ENCODE measurements at places on chromosomes 2 and 18. TPM values are rescaled to one million over a fixed set of nuclear protein-coding genes. Genes with fewer than 3 reads are reported as not detected.

DAW1 gene
- total RNA-seq = not detected

GRCh38 chr2:150729495-150729955 lies 242.1 kb upstream of the RND3 start:
- no peak for DNase-seq

DNA sequence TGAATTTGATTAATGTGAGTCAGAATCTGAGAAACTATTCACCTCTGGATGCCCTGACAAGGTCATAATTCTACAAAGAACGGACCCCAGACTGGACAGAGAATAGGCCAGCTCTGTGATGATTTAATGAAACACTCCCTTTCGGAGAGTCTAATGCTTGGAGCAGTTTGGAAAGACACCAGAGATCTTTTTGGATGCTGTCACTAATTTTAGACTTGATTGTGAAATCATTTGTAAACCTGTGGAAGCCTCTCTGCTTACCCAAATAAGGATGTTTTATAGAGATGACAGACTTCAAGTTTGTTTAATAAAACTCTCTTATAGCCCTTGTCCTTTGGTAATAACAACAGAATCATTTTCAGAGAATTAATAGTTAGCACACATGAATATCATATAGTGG lies 83.5 kb downstream of the MYL12B start:
- no peak for DNase-seq

DNA sequence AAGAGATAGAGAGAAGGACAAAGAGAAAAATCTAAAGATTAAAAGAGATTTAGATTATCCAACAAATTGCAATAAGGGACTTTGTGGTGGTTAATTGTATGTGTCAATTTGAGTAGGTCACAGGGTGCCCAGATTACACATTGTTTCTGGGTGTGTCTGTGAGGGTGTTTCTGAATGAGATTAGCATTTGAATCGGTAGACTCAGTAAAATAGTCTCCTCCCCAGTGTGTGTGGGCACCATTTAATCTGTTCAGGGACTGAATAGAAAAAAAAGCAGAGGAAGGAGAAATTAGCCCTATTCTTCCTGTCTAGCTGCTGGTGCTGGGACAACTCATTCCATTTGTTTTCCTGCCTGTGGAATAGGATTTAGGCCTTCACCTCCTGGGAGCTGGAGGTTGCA lies 339.8 kb upstream of the EPHA4 start:
- no peak for DNase-seq

DNA sequence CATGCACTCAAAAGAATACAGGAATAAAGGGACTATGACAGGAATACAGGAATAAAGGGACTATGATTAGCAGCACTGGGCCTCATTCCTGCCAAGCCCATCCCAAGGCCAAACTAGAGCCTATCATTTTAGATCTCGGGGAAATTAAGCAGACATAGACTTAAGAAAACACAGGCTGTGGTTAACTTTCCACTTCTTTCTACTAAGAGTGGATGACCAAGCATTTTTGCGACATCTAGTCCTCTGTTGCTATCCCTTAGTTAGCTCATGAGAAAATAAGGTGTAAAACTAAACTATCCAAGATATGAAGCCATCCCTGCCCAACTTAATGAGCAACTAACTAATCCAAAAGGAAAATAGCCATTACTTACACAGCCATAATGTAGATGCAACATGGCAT lies 5.9 kb downstream of the LYPD1 start:
- no peak for DNase-seq

RAB27B gene
- 0.06 TPM for total RNA-seq

DNA sequence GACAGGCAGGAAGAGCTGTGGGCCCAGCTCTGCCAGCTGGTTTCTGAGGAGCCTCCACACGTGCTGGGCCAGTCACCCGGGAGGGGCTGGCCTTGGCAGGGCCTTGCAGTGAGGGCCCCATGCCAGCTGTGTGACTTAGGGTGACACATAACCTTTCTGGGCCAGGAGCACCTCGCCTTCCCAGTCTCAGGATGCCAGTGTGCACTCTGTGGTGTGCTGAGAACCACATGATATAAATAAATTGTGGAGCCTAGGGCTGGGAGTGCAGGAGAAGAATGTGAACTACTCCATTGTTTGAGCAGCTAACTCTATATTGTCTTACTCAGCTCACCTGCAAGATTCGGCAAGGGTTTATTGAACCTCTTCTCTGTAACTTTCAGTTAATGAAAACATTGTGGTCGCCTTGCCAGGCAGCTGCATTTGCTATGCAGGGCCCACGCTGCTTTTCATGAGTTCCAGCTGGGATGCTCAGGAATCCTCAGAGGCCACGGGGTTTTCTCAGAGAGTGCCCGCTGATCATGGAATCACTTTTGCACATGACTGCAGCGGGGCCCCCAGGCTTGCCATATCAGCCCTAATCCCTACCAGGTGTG lies 222.3 kb downstream of the SH3RF3 start:
- DNase-seq = peak; percentile 93

DGUOK gene
- 12.9 TPM for total RNA-seq

GRCh38 chr2:239055756-239056493 lies 208.0 kb downstream of the TWIST2 start:
- DNase-seq = peak; percentile 41

DNA sequence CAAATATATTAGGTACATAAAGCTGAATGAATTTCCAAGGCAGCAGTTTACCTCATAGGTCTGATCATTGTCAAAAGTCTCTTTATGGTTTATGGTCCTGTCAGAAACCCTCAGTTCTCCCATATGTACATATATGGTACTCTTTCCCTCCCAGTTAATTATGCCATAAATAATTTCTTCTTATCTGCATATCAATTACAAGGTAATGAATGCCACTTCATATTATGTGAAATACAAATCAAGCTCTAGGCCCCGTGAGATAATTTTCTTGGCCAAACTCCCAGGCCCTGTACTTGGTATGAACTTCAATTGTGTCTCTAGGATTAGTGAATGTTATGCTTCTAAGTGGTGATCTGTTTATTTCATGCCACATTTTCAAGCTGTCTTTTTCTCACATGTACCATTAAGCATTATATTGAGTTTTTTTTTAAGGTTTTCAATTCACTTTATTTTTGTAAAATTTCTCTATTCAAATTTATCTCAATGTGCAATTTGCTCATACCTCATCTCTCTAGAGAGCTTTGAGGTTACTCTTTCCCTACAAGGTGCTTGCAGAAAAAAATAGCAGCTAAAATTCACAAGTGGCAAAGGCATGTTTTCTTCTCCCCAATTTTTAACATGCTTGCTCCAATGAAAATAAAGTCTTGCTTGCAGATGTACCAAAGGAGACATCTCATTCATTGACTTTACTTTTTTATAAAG lies 430.6 kb upstream of the VRK2 start:
- no peak for DNase-seq

VWC2L gene
- 0.51 TPM for total RNA-seq

DNA sequence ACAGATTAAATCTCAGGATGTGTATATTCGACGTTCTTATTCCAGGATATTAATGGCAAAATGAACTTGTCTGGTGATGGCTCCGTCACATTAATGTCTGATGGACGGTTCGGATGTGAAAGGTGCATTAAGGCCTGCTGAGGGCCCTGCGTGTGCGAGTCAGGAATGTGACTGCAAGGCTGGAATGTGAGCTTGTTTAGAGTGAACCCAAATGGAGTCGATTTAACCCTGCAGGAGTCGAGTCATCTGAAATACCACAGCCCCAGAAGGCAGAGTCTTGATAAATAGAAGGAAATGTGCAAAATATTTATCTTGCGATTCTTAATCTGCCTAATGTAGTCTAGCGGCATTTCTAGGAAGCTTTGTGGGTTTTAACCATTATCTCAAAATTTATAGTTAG lies 44.3 kb downstream of the RDH14 start:
- no peak for DNase-seq

POU3F3 gene
- not detected for total RNA-seq

GRCh38 chr2:236169741-236170589 lies 1.8 kb upstream of the GBX2 start:
- no peak for DNase-seq

DNA sequence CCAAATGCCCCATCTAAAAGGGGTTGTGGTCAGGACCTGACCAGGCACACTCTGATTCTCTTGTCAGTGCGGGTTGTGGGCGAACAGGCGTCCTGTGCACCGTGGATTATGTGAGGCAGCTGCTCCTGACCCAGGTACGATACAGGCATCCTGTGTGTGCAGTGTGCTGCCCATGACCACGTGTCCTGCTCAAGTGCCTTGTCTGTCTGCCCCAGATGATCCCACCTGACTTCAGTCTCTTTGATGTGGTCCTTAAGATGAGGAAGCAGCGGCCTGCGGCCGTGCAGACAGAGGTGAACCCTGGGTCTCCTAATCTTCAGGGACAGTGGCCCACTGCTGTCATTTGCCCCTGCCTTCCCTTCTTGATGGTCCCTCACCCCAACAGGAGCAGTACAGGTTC lies 14.6 kb downstream of the PTPN18 start:
- DNase-seq = no peak

DNA sequence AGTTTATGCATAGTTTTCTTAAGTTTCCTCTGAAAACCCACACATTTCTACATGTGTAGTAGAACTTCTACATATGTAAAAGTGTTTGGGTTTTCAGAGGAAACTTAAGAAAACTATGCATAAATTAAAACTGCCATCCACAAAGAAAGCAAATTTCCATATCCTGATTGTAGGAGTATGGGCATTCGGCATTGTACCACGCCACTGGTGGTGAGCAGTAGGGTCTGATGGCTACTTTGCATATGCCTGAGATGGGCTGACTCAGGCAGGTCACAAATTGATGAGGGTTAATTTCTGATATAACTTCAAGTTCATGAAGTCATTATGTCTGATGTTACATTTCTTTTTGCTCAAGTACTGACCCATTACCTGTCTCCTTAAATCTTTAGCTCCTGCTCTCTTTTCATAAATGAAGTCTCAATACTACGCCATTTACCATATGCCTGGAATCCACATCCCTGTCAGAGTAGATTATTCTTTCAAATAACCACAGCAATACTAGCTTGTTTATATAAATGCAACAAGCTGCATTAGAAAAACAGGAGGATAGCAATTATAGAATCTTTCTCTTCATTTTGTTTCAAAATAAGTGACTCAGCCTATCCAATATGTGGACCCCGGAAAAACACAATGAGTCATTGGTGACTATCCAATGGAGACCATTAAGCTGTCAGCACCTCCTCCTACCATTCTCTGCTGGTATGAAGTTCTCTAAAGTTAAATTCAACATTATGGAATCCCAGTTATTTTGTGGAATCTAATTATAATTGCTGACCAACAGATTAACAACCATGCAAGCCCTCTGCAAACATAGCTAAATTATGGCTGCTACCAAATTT lies 355.2 kb upstream of the UBE2E3 start:
- DNase-seq = no peak

- DNase-seq = no peak
Observed at GRCh38 chr18:79765491-79766245, 32.1 kb upstream of the KCNG2 start.

ATP6V1C2 gene
- total RNA-seq = 0.11 TPM

DPP10 gene
- total RNA-seq = not detected

DNA sequence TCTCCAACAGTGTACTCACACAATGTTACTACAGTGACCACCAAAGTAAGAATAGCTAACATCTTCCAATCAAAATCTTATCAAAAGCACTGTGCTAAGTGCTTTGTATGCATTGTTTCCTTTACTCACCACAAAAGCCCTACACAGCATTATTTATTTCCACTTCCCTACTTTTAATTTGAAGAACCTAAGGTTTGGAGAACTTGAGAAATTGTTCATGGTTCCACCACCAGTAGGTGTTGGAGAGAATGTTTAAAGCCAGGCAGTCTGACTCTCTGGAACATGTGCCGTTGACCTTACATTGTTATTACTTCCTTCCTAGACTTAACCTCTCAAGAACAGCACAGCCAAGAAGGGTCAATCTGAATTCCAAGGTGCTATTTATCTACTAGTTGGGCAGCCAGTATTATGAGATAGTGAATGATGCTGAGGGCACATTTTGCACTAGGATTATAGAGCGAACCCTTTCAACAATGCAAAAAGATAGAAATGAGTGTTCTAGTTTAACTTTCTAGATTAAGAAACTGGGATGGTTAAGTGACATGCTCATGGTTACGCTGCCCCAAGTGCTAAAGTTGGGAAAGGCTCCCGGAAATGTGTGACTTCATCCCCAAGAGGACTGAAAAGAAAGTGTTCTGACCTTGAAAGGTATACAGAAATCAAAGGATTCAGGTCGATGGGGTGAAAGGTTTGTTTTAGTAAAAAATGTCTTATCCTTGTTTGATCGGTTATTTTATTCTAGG lies 55.2 kb upstream of the FAM136A start:
- DNase-seq = no peak

- no peak for DNase-seq
Observed at GRCh38 chr18:44881461-44882162, 200.9 kb downstream of the SETBP1 start.

- no peak for DNase-seq
Observed at GRCh38 chr2:63651356-63651755, 62.6 kb downstream of the MDH1 start.

DNA sequence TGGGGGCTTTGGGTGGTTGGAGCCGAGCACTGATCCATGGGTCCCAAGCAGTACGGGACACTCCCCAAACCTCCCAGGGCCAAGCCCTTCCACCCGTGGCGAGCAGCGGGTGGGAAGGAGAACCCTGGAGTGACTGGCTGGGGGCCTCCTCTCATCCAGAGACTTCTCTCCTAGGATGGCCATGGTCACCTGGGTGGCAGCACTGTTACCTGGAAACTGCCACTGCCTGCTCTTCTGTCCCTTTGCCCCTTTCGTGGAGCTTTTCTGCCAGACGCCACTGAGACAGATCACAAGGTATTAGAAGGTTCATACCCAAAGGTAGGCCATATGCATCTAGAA lies 26.9 kb downstream of the CENPO start:
- DNase-seq = no peak

- DNase-seq = no peak
Observed at GRCh38 chr18:54220406-54220805, 4.1 kb downstream of the MBD2 start.

Measured in psoas muscle (tissue), 8 donors.